GM13977 (cell line): ENCODE measurements at places on chromosomes 3 and 15.
A peak's percentile ranks its signal among the peaks of the same experiment; 100 is the strongest.

- DNase-seq = no peak
These were observed 19.5 kb downstream of the MRAS start for GRCh38 chr3:138367911-138368310.

DNA sequence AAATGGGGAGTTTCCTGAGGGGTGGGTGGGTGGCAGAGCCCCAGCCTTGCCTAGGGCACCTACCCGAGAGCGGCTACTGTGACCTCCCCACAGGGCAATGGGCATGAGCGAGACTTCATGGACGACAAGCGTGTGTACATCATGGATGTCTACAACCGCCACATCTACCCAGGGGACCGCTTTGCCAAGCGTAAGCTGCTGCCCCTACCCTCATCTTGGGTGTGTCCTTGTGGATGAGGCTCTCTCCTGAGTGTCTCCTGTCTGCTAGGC, 22.6 kb downstream of the HDAC11 start:
- no peak for DNase-seq

DNA sequence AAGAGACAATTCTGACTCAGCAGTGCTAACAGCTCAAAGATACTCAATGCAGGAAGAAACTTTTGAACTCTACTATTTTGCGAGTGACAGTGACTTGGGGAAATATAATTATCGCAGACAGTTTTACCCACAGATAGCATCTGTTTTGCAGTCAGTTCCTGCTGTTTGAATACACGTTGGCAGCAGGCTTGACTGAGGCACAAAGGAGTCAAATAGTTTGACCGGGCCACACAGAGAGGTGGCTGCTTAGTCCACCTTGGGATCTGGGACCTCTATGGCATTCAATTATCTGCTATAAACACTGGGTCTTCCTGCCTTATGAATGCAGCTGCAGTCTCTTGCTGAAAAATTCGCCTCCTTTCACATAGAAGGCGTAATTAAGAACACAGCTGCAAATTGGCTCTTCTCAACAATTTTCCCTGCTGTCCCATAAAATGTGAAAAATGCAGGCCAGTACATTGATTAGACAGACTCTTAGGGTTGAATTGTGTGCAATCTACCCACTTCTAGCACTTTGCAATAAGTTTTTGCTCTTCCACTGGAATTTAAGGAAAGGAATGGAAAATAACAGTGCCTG, 56.5 kb downstream of the OTOL1 start:
- DNase-seq = no peak

- DNase-seq = no peak
These were observed 518.9 kb downstream of the SHQ1 start for GRCh38 chr3:72329354-72329753.

- no peak for DNase-seq
These were observed 32.7 kb downstream of the CD200 start for GRCh38 chr3:112365636-112366035.

DNA sequence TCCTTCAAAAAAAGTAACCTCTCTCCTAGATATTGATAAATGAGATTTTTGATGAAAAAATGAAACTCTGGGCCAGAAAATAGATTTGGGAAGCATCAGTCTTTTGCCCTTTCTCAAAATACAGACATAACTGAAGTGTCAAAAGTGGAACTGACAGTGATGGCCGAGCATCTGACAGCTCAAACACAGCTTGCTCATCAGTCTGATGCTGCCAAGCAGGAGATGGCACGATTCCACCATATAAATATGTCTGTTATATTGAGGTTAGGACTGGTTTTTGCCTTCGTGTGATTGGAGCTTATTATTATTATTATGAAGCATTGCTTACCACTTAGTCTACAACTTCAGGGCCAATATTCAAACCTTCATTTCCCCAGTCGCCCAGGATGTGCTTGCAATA, 152.6 kb upstream of the EPHA3 start:
- no peak for DNase-seq

GRCh38 chr3:73530022-73530396, 94.7 kb downstream of the PDZRN3 start:
- DNase-seq = no peak

GRCh38 chr3:138747225-138747624, 87.5 kb downstream of the PIK3CB start:
- DNase-seq = no peak

- DNase-seq = no peak
These were observed 1.3 kb downstream of the EIF2AK4 start for GRCh38 chr15:39935241-39935640.

DNA sequence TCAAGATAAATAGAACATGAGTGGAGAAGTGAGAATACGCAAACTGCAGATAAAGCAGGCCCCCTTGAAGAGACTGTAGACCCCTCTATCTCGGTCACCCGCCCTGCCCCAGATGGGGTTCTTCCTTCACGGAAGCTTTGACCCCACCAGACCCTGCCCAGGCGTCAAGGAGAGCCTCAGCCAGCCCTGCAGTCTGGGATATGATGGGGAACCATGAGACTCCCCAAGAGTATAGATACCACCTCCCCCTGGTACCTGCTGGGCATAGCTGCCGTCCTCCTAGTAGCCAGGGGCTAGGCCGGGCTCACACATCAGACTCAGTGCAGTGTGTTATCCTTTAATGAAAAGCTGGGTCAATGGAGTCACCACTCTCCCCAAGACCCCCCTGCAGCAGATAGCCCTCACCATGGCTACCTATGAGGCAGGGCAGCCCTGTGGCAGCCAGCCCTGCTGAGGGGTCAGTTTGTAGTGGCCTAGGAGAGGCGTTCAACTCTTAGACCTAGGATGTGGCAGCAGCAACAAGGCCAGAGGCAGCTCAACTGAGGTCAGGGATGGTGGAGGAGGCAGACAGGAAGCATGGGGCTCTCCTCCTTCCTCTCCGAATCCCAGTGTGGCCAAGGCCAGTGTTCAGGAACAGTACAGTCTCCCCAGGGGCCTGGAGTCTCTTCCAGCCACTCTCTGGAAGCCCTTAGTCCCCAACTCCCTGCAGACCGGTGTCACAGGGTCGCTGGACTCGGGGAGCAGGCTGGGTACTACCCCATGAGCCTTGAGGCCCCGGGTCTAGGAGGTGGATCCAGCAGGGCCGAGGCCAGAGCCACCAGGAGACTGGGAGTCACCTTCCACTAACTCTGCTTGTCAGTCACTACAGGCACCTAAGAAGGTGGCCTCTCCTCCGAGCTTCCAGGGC, 26.1 kb downstream of the PLXNB1 start:
- no peak for DNase-seq

- DNase-seq = no peak
These were observed 267.6 kb upstream of the IGF1R start for GRCh38 chr15:98380721-98381120.

DNA sequence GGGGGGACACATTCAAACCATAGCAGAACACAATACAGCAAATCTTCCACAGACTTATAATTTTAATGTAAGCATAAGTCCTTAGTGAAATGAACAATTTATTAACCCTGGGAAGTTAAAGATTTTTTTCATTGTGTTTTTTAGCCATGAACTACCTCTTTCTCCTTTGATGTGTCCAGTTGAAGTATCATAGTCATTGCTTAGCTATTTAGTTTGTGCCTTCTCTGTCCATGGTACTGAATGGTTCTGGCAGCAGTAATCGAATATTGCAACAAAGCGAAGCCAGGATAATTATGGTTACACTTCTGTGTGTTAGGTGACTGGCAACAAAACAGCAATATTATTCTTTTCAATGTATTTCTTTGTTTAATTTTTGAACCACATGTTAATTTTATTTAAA, 403.0 kb upstream of the ONECUT1 start:
- no peak for DNase-seq

GRCh38 chr3:55454611-55455010, 32.5 kb downstream of the WNT5A start:
- DNase-seq = no peak

DNA sequence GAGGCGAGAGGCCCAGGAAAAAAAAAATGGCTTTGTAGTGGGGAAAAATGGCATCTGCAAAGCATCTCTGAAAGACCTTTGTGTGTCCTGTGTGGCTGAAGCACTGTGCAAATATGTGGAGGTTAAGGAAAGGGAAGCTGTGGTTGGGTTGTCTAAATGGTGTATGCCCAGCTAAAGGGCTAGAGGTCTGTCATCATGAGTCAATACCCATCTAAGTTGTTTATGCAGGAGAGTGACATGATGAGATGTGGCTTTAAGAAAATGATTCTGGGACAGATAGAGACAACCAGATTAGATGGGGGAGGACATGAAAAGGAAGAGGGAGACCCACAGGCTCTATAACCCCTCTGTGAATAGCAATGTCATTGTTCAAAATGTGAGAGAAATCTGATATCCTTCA, 280.7 kb downstream of the MFSD1 start:
- no peak for DNase-seq

GRCh38 chr15:83113881-83114674, 6.6 kb downstream of the TM6SF1 start:
- DNase-seq = no peak

DNA sequence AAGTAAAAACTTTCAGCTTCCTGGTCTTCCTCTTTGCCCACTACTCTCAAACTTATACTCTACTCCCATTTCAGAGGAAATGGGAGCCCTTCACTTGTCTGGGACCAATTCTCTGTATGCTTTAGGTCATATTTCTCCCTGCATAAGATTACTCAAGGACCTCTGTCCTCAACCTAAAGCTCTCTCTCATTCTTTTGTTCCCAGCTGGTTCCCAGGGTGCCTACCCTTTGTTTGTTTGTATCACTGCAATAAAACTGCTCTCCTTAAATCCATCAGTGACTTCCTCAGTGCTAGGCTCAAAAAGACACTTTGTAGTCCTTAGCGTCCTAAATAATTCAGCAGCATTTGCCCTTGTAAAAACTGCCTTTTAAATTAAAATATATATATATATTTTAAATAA, 2.9 kb downstream of the NGRN start:
- no peak for DNase-seq

DNA sequence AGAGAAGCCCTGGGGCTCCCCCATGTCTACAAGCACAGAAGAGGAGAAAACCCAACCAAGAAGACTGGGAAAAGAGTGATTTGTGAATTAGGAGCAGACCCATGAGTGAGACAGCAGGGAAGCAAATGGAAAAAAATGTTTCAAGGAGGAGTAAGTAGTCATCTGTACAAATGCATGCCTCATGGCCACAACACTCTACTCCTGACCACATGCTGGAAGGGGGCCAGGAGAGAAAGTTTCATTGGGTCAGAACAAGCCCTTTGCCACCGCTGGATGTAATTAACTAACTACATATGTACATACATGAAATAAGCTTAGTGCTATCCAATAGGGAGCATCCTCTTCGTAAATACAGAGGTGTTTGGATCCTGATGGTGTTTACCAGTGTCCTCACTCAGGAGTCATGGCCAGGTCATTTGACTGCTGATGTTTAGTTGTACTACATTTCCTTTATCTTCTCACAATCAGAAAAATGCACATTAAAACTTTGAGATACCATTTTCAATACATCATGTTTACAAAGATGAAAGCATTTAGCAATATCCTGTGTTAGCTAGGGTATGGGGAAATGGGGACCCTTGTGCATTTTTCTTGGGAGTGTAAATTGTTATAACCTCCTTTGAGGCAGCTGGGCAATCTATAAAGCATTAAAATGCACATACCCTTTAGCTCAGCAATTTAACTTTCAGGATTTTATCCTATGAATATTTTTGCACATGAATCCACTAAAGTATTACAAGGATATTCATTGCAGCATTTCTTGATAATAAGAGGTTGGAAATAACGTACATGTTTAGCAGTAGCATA, 27.1 kb downstream of the CLRN1 start:
- no peak for DNase-seq

DNA sequence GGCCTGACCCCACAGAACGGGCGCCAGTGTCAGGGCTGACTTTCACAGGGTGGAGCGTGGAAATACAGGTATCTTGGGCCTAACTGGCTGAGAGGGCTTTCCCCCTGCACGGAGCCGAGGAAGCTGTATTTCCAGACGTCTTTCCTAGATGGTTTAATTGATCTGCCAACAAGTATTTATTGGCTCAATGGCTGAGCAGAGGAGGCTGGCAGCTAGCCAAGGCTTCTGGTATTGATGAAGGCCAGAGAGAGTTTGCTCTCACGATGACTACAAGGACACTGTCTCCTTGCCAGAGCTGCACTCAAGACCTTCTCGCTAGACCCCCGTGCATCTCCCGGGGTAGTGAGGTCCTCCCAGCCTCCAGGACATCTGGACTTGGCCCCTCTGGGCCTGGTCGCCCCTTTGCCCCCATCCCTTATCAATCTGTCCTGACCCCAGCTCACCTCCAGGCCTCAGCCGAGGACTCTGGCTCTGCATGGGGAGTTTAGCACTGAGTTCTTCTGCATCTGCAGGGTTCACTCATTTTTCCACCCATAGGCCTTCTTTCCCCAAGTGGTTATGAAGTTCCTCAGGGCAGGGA, 20.6 kb downstream of the SPSB4 start:
- no peak for DNase-seq

DNA sequence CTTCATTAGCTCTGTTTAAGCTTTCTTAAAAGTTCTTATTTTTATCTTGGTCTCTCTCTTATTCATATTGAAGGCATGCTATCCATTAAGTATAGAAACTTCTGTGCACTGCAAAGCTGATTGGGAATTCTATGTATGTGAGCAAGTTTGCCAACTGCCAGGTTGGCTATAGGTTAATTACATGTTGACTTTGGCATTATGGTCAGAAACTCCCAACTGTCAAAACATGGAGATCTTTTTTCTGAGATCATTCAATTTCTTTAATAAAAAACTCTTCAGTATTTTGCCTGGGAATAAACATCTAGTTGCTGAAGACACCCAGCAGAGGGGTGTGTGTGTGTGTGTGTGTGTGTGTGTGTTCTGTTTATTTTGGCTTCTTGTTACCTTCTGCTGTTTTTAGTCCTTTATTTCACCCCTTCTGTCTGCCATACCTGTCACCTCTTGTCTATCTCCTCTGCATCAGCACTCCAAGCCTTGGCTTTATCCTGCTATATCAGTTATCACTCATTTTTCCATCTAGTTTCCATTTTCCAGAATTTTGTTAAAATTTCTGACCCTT, 1.3 kb upstream of the ARL14 start:
- no peak for DNase-seq

- DNase-seq = no peak
These were observed 46.8 kb downstream of the MB21D2 start for GRCh38 chr3:192870822-192871221.

GRCh38 chr3:52083556-52084087, 27.3 kb upstream of the DUSP7 start:
- DNase-seq = no peak

DNA sequence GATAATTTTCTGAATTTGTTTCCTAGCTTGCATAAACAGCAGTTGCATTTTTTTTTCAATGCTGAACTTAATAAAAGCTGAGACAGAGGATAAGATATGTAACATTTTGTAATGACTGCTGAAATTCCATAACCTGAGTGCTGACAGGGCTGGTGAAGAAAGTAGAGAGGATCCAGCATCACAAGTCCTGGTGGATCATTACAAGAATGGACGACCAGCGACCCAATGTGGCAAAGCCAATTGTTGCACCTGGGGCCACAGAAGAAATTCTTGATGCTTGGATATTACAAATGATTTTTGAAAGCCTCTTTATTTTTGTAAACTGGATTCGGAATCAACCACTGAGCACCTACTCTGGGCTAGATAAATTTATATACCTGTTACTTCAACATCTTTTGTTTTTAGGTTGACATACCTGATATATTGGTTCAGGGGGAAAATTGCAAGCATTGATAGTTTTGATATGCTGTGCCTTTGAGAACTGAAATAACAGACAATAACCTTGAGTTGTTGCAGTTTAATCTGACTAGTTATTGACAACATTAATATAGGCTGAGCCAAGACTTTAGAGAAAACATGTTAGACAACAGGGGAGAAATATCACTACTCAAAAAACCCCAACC, 3.9 kb upstream of the ACTL6A start:
- DNase-seq = peak; percentile 70
